Stimulated activated CD8-positive, alpha-beta memory T cell treated with anti-CD3 and anti-CD28 coated beads, Interleukin-2, amount 100 ng/mL, for 1 hour (primary cell): ENCODE measurements at places on chromosomes 4 and X.
A peak's percentile ranks its signal among the peaks of the same experiment; 100 is the strongest.

DNA sequence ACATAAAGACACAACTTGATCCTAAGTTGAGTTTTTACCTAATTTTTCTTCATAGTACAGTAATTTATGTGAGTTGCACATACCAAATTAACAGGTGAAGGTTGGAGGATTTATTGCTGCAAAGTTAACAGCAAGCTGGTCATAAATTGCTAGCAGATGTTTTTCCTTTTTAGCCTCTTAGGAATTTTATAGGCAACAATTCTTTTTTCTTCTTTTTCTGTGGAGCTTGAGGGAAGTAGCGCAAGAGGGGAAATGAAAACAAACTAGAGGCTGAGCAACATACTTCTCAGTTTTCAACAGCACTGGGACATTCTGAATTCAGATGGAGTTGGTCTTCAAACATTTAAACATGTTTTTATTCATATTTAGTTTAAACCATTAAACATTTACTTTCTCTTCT lies 63.7 kb upstream of the TLR2 start:
- no peak for DNase-seq

- DNase-seq, result no peak
Measured at GRCh38 chr4:183969596-183969995, 64.5 kb downstream of the STOX2 start.

- no peak for DNase-seq
Measured at GRCh38 chr4:82754513-82755165, 44.0 kb downstream of the SCD5 start.

GRCh38 chr4:19130866-19131265 lies 1109.3 kb upstream of the LCORL start:
- DNase-seq, result no peak

DNA sequence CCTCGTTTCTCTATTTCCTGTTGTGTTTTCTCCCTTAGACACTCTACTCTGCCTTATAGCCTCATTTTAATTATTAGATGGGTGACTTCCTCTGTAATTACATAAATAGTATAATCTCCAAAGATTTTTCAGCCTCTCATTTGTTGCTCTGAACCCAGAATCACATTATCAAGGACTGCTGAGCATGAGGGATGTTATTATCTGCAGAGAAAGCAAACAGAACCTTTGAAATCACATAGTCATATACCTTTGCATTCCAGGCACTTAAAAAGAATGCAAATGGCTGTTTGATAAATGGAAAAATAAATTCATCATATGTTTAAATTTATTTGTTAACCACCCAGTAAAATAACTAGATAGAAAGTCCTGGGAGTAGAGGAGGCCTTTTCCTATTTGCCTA lies 305.1 kb upstream of the PPP1R2C start:
- no peak for DNase-seq

GRCh38 chr4:78145622-78146021 lies 88.5 kb downstream of the FRAS1 start:
- DNase-seq, result no peak

- no peak for DNase-seq
Measured at GRCh38 chr4:169080981-169081380, 70.9 kb upstream of the CBR4 start.

GRCh38 chrX:110268886-110269285 lies 49.0 kb downstream of the AMMECR1 start:
- DNase-seq, result no peak

DNA sequence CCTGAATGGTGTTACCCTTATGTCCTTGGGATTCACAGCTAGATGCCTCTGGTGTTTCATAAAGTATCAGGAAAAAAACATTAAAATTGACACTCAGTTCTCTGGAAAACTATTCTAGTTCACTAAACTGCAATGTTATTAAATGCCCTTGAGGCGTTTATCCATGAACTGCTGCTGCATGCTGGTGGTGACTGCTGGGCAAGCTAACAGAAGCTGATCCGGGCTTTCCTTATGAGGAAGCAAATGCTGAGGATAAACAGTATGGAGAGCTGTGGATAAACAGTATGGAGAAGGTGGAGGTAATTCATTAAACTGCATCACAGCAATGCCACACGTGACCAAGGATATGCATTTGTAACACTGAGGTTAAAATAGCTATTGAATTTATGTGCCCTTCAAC lies 227.0 kb downstream of the NR3C2 start:
- DNase-seq, result no peak

DNA sequence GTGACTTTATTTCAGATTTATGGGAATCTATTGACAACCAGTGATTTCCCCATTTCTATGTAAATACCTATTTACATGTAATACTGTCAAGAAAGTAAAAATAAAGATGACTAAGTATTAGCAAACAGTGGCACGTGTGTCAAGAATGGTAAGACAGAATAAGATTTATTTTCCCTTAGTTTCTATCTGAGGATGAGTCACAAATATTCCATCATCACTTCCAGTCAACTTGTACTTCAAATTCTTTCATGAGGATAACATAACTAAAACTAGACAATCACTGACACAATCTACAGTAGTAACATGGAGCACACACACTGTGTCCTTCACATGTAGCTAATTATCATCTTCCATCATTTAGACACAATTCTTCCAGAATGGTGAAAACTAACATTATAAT lies 625.3 kb upstream of the PCDH7 start:
- no peak for DNase-seq

DNA sequence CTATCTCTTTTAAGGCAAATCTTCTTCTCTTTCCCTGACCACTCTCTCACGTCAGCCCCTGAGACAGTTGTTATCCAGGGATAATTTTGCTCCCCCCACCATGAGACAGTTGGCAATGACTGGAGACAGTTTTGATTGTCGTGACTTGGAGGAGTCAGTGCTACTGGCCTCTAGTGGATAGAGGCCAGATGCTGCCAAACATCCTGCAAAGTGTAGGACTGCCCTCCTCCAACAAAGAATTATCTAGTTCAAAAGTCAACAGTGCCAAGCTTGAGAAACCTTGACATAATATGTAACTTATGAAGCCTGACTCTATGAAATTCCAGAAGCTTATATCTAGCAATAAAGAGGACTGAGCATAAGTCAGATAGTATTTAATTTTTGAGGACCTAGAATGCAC lies 502.1 kb upstream of the IGFBP7 start:
- no peak for DNase-seq

- no peak for DNase-seq
Measured at GRCh38 chr4:3465698-3466671, 2.9 kb downstream of the DOK7 start.

DNA sequence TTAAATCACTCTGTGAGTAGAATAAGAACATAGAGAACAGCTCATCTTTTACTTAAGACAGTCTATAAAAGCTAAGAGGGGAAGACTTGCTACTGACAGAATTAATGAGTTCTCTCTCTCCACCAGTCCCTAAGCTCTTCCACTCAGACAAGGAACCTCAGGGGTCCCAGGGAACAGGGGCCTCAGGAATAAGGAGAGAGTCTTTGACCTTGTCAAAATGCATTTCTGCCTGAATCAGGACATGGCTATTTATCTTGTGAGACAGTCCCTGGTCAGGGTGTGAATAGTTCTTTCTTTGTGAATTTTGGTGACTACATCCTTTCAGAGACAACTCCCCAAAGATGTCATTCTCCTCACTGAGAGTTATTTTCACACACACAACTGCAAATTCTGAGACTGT lies 218.7 kb upstream of the HS3ST1 start:
- no peak for DNase-seq

- no peak for DNase-seq
Measured at GRCh38 chrX:10177601-10178000, 20.8 kb downstream of the CLCN4 start.

- DNase-seq, result no peak
Measured at GRCh38 chrX:29143356-29143755, 556.1 kb downstream of the IL1RAPL1 start.

DNA sequence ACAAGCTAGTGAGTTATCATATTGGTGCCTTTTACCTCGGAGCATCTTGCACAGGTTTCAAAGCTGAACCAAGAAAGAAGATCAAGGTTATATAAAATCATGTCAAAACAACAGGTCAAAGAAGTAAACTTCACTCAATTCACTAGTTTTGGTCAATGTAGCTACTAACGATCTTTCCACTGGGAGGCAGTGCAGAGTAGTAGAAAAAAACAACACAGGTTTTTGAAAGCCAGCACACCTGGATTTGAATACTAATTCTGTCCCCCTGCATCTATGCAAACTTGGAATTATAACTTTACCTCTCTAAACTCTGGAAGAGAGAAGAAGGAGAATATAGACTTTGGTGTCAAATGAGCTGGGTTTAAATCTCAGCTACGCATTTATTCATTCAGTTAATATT lies 266.1 kb downstream of the GRIA3 start:
- no peak for DNase-seq

DNA sequence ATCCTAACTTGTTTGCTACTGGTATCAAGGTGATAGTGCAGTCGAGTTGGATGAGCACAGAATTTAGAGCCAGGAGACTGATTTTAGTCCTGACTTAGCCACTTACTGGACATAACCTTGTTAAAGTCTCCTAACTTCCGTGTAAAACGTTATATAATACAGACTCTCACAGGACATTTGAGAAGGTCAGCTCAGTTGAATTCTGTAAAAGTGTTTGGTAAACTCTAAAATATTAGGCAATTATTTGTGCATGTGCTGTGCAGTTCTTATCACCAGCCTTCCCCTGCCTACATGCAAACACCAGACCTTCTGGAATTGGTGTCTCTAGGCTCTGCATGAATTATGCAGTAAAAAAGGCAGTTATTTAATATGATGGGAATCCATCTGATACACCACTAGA lies 45.4 kb downstream of the FNIP2 start:
- no peak for DNase-seq

DNA sequence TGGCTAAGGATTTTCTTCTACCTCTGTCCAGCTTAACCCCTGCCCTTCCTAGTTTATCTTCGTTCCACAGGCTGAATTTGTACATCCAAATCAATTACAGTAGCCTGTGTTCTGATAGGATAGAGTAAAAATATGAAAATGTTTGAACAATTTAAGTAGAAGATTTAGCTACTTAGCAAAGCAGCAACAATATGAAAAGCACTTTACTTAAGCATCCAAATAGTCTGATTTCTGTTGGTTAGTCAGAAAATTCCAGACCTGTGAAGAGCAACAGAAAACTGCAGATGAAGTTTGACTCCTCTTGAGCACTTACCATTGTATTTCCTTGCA lies 2.0 kb downstream of the ARSJ start:
- DNase-seq, result no peak

DNA sequence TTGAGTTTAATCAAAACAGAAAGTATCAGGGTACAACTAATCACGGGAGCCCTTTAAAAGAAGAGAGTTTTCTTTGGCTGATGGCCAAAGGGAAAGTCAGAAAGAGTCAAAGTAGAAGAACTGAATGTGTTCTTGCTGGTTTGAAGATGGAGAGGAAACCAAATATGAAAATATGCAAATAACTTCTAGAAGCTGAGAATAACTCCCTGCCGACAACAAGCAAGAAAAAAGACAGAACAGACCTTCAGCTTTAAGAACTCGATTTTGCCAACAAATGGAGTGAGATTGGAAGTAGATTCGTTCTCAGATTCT lies 903.8 kb downstream of the STIM2 start:
- no peak for DNase-seq

GRCh38 chrX:989959-990510 lies 222.4 kb downstream of the CRLF2 start:
- DNase-seq, result peak; percentile 7

DNA sequence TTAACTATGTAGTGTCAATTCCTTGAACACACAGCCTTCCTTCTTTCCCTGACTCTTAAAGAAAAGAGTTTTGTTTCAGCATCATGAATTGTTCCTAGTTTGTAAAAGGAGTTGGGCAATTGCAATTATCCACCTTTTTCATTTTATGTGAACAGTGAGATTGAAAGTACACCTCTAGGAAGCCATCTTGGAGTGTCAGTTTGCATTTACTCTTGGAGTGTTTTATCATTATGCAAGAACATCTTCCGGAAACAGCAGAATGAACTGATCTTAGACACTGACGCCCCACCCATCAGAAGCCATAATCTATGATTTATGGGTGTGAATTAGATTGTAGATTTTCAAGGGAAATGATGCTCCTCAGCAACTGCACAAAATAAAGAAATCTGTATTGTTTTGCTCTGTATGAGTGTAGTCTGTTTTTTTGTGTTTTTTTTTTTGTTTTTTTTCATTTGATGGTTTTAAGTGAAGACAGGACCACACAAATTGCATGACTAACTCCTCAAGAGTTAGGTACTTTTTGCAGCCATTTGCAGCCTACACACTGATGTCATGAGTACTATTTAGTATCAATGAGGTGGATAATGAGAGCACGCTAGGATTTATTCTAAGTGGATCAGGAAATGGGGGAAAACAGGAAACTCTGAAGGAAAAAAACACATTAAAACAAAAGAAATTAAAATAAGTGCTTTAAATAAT lies 19.5 kb upstream of the FGF2 start:
- no peak for DNase-seq

DNA sequence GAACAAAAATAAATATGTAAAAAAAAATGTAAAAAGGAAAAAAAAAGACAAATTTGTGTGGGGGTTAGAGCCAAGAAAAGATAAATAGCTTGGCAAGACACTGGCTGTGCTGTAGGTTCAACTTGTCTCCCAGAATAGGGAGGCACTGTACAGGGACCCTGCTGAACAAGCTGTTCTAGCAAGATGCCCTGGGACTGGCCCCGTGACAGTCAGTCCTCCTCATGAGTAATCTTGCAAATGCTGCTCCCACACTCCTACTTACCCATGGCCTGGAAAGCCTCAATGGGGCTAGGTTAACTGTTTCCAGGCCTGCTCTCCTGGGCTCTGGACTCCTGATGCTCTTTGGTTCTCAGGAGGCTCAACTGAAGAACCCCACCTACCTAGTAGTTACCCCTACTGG lies 106.8 kb downstream of the ATG4A start:
- DNase-seq, result no peak

GRCh38 chr4:95285797-95286196 lies 263.0 kb downstream of the UNC5C start:
- DNase-seq, result no peak

DNA sequence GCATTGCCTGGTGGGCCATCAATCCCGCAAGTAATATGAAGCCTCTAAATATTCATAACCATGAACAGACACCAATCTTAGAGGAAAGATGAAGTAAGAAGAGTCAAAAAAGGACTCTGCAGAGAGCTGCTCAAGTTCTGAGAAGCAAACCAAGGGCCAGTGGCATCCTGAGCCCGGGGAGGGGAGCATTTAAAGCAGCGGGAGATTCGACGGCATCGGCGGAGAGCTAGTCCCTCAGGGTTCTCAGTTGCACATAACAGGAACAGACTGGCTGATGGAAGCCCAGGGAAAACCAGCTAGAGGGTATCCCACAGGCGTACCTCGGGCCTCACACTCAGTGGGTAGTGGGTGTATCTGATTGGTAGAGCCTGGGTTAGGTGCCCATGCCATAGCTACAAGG lies 4.9 kb upstream of the PNMA6E start:
- DNase-seq, result no peak

DNA sequence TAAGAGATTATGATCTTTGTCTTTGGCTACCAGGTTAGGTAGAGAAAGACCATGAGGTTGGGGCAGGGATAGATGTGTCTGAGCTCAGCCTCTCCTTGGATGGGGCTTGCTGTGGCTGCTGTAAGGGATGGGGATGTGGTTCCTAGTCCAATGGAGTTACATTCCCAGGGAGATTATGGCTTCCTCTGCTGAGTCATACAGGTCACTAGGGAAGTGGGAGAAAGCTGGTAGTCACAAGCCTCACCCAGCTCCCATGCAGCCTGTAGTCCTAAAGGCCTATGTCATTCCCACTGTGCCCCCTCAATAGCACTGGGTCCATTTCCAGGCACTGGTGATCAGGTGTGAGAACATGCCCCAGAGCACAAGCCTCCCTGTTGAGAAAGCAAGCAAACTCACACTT lies 70.6 kb upstream of the CENPE start:
- DNase-seq, result no peak
